RCC 7860 (cell line): ENCODE measurements at places on chromosomes 3 and 15.
A peak's percentile ranks its signal among the peaks of the same experiment; 100 is the strongest.

DNA sequence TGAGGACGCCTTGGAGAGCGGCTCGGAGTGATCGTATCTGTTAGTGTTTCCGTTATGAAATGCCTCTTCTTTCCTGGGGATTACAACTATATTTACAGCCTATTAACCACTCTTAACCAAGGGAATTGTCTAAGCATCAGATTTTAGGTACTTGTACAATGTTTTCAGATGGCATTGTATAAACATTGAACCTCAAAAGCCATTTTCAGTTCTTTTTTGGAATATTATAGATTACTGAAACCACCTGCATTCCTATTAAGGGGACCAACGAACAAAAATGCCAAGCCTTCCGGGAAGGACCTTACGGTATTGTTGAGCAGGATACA is 1.1 kb downstream of the NEO1 start:
- no peak for DNase-seq

DNA sequence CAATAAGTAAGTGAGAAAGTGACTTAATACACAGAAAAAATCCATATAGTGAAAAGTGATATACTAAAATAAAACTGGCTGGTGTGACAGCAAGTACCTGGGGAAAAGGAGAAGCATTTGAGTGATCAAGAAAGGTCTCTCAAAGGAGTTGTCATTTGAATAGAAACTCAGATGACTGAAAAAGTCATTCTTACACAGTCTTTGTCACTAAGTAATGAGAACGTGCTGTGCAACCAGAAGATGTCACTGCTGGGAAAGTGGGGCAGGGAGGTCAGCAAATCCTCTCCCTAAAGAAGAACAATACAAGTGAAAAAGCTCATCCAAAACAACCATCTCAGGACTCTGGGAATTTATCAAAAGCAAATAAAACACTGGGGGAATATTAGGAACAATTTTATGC is 317.5 kb upstream of the TRIM42 start:
- DNase-seq = no peak

DNA sequence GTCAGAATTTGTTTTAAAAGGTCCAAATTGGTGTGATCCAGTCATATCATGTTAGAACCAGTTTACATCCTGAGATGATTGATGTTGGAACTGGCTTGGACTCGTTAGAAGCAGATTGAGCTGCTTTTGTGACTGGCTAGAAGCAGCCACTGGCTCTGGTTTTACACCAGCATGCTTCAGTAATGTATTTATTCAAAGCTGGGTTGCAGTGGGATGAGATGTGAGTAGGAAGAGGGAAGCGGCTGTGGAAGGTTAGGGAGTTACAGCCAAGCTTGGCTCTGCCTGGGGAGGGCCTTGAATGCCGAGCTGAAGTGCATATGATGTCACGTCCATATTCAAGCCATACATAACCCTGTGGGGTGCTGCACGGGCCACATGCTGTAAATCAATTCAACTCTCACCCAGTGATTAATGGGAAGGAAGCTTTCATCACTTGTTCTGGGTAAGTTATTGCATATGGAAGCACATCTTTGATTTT is 104.0 kb upstream of the SMAD3 start:
- no peak for DNase-seq

DNA sequence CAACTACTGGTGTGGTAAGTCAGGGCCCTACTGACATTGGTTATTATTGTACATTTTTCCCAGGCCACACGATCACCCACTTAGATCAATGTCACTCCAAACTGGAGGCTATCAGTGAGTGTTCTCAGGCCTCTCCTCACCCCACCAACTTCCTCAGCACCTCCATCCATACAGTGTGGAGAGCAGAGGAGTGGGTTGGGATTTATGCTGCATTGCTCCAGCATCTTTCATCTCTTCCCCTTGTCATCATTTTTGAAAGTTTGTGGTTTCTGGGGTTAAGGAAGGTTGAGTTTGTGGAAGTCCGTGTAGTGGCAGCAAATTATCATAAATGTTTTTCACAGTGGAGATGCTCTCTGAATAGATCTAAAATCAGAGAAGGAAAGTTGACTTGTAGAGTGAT is 60.2 kb downstream of the TLNRD1 start:
- no peak for DNase-seq

- no peak for DNase-seq
Observed at GRCh38 chr15:35308802-35309201, 223.7 kb upstream of the NANOGP8 start.

DNA sequence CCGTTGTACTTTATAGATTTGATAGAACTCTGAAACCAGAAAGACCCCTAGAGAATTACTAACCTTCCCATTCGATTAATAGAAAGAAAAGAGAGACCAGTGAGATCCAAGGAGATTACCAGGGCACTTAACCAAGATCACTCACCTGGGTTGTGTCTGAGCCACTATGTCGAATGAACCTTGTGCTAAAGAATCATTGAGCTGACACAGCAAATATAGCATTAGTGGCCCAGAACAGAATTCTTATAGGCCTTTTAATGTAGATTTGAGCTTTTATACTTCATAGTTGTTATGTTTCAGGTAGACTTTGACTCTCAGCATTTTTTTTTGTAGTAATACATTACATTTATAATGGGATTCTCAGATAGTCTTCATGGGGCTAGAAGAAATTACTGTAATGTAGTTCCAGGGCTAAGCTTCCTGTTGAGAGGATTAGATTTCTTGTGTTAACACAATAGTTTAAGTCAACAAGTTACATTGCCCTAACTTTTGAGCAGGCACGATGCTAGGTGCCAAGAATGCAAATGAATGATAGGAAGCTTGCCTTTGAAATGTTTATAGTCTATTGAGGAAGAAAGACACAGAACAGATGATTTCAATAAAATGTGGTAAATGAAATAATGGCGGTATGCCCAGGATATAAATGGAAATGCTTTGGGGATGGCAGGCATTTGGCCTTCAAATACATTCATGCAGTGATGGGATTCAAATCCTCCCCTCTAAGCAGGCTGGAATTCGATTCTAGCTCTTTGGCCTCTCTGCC is 24.4 kb upstream of the ABHD10 start:
- DNase-seq = no peak

GRCh38 chr3:31086148-31086547 is 191.7 kb upstream of the GADL1 start:
- no peak for DNase-seq

- no peak for DNase-seq
Observed at GRCh38 chr3:66076861-66077470, 38.2 kb upstream of the MAGI1 start.

DNA sequence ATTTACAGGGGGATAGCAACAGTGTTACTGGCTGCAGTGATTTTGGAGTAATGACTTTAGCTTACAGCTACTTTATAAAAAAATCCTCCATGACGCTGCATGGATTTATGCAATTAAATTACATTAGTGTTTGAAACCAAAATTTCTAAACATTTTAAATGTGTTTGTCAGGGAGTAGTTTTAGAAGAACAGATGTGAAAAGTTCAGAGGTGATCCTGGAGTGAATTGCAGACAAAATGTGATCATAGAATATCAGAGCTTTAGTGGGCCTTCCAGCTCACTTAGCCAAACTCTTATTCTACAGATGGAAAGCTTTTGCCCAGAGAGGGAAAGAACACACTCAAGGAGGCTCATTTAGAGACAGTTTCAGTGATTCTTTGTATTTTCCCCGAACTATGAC is 376.3 kb downstream of the LPP start:
- no peak for DNase-seq

DNA sequence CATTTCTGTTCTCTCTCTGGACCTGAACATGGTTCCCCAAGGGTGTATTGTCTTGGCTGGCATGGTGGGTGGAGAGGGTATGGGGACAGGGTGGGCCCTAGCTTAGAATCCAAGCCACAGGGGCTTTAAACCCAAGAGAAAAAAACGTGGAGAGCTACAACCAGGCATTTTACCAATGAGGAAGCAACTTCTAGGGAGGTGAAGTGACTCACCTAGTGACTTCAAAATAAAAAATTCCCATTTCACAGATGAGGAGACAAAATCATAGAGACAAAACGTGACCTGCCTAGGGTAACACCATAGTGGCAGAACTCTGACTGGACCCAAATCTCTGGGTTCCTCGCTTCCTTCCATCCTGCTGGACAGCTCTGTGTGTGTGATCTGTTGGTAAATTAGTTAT is 216.8 kb downstream of the RPLP1 start:
- no peak for DNase-seq

- peak; percentile 56 for DNase-seq
Observed at GRCh38 chr3:59480486-59480995, 430.7 kb upstream of the CFAP20DC start.

DNA sequence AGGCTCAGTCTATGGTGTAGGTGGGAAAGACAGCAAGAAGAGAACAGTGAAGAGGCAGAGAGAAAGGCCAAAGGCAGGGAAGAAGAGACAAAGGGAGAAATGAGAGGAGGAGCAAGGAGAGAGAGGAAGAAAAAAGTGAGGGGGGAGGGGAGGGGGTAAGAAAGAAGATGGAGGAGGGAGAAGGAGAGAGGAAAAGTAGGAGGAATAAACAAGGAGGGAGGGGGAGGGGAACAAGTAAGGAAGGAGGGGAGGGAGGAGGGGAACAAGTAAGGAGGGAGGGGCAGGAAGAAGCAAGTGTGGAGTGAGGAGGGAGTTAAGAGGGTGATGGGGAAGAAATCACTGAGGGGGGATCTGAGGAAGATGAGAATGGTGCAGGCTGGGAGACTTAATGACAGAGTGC is 45.5 kb upstream of the FGD5 start:
- no peak for DNase-seq

GRCh38 chr3:47008234-47008796 is 28.8 kb downstream of the NBEAL2 start:
- DNase-seq = no peak

DNA sequence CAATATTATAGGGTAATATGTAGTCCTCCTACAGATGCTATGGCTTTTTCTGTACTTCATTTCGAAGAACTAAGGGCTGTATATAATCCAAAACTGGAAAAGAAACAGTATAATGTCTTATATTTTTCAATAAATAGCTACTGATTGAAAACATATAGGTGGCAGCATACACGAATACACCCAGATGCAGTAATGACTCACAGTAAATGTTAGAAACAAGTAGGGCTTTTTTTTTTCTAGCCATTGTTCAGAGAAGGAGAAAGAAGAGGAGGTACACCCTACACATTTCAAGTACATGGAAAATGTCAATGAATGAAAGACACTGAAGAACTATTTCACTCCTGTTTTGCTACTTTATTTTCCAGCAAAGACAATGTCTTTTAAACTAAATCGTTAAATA is 9.4 kb downstream of the DAZL start:
- no peak for DNase-seq

- no peak for DNase-seq
Observed at GRCh38 chr3:184551103-184551502, 10.5 kb upstream of the EPHB3 start.

DNA sequence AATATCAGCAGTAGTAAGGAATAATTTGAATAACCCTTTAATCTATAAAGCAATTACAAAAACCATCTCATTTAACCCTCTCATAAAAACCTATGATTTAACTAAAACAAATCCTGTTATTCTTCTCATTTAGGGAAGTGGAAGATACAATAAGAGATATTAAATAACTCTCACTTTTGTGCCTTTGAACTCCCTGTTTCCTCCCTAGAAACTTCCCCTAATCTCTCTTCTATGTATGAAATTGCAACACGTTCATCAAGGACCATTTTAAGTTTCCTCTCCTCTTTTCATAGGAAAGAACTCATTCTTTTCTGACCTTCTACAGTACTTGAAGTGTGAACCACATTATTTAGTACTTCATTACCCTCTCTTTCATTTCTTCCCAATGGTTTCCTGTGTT is 18.8 kb upstream of the FAM81A start:
- DNase-seq = no peak

DNA sequence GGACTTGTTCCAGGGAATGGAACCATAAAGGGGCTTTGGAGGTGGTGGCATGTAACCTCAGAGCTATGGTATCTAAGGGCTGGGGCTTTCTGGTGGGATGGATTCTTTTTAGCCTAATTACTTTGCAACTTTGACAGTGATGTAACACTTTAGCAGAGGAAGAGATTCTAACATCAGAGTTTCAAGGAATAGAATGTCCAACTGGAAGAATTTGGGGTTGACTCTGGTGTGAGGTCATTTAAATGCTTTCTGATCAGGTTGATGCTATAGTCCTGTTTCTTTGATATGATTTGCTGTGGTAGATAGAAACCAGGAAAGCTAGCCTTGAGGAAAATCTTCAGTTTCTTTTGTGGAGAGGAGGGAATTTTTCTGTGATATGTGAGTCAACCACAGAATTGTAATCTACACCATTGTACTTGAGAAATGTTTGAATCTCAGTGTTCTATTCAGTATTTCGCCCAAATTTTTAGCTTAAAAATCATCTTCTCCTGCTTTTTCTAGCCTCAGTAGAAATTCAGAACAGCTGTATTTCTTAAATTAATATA is 40.0 kb downstream of the ATP2C1 start:
- no peak for DNase-seq

GRCh38 chr3:76646921-76647562 is 392.9 kb upstream of the ROBO2 start:
- DNase-seq = no peak

DNA sequence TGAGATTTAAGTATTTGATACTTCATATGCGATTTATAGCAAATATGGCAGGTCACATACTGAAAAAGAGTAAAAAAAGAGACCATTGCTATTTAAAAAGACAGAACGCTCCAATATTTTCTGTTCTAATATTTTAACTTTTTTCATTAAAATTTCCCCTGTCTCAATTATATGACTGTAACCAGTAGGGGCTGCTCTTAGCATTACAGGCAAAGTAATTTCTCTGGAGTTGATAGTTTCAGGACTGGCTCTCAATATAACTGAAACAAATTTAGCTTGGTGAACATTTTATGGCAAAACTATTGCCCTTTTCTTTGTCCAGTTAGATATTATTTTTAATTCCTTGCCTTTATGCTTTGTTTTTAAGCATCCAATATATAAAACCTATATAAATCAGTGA is 286.3 kb upstream of the ROBO2 start:
- DNase-seq = no peak

DNA sequence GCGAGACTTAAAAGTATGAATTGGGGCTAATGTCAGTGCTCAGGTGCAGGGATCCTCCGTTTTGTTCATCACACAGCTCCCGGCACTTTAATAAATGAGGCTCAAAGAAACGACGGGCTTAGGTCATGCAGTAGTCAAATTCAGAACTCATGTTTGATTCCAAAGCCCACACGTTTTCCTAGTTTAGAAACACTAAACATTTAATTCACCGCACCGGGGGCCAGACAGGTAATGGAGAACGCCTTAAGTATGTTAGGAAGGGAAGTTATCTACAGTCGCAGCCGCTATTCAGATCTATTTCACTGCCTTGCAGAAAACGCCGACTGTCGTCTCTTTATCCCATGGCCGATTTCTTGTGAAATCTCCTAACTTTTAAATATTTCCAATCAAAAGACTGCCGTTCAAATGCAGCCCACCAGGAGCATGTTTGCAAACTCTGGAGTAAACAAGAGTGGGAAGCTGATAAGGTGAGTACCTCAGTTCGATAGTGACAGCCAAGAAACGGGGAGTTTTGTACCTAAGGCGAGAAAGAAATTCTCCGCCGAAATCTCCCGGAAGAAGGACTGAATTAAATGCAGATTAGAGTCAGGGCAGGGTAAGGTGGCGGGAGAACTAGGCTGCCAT is 569 bp downstream of the HIGD2B start:
- DNase-seq = no peak

- no peak for DNase-seq
Observed at GRCh38 chr3:194084284-194084683, 51.7 kb upstream of the HES1 start.
